ENCODE measurements at places on chromosomes 2 and 18. TPM values are rescaled to one million over a fixed set of nuclear protein-coding genes. Genes with fewer than 3 reads are reported as not detected.
A peak's percentile ranks its signal among the peaks of the same experiment; 100 is the strongest.

- H3K27ac ChIP-seq = no peak overlapping the region
- no peak overlapping the region for H3K4me3 ChIP-seq
- no peaks in the 10 kb centered on the region for H3K4me1 ChIP-seq
- no peaks in the 10 kb centered on the region for H3K36me3 ChIP-seq
- no peaks in the 10 kb centered on the region for H3K27me3 ChIP-seq
Observed at GRCh38 chr2:85698184-85698879, 4.2 kb downstream of the GNLY start.

- no peaks in the 10 kb centered on the region for H3K27me3 ChIP-seq
- H3K36me3 ChIP-seq = peaks cover 13% of the 10 kb centered on the region
- peaks cover 6% of the 10 kb centered on the region for H3K4me1 ChIP-seq
Observed at GRCh38 chr2:111143107-111143842, 22.6 kb downstream of the BCL2L11 start.

DNA sequence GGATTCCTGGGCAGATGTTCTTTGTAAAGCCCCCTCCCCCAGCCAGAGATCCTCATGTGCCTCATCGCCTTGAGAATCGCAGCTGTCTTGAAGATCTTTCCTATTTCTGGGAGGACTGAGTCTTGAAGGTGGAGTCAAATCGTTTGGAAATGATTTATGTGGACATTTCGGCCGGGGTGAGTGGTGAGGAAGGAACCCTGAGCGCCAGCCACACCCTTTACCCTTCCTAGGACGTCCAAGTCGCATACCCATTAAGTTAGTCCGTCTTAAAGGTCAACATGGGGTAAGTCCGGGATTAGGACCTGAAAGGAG lies 84.9 kb upstream of the ZCCHC2 start:
- H3K4me3 ChIP-seq = peak overlapping the region; percentile 15
- no peak for DNase-seq
- H3K36me3 ChIP-seq = no peaks in the 10 kb centered on the region
- no peaks in the 10 kb centered on the region for H3K27me3 ChIP-seq

DNA sequence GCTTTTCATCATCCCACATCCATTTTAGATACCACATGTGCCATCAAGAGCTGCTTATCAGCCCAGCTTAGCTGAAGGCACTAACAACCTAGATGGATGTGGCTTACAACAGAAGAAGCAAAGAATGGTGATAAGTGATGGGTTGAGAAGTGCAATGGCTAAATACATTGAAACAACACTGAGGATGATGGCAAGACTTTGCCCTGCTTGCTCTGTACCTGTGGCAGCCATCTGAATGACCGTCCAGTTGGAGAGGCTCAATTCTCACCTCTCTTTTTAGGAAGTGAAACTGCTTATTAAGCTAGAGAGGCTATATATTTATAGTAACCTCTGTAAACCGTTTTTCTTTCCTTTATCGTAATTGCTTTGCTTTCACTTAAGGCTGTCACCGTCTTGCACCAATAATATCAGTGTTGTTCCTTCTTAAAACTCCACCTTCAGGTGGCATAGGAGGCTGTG lies 5.7 kb downstream of the GPATCH11 start:
- H3K27ac ChIP-seq = no peak overlapping the region
- H3K4me1 ChIP-seq = peaks cover 7% of the 10 kb centered on the region
- H3K4me3 ChIP-seq = no peak overlapping the region
- H3K36me3 ChIP-seq = peaks cover 63% of the 10 kb centered on the region
- H3K27me3 ChIP-seq = no peaks in the 10 kb centered on the region
- no peak for DNase-seq

The MRPL30 gene
- 20.6 TPM for total RNA-seq

The HOXD1 gene
- not detected for total RNA-seq

GRCh38 chr2:191470306-191470705 lies 207.6 kb upstream of the NABP1 start:
- peaks cover 8% of the 10 kb centered on the region for H3K4me1 ChIP-seq
- no peaks in the 10 kb centered on the region for H3K36me3 ChIP-seq
- H3K27ac ChIP-seq = no peak overlapping the region

- DNase-seq = no peak
- no peaks in the 10 kb centered on the region for H3K36me3 ChIP-seq
- no peak overlapping the region for H3K4me3 ChIP-seq
- no peak overlapping the region for H3K27ac ChIP-seq
- no peaks in the 10 kb centered on the region for H3K27me3 ChIP-seq
- no peaks in the 10 kb centered on the region for H3K4me1 ChIP-seq
Observed at GRCh38 chr2:1618974-1619373, 125.3 kb downstream of the PXDN start.

DNA sequence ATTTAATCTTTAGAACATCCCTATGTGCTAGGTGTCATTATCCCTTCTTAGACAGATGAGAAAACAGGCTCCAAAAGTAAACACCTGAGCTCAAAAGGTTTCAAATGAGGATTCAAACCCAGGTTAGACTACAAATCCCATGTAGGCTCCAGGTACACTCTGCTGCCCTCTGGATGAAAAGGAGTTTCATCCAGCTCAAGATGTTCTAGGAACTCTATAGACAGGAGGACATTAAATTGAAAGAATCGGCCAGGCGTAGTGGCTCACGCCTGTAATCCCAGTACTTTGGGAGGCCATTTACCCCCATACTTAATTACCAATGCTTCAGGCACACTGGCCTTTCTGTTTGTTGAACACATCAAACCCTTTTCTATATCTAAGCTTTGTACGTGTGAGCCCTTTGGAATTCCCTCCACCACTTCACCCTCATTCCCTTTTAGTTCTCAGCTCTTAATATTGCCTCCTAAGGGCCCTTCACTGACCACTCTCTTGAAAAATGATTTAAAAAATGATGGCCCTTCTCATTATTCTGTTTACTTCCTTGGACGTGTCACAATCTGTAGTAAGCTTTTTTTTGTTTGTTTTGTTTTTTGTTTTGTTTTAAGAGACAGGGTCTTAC lies 10.7 kb downstream of the SLC25A12 start:
- H3K36me3 ChIP-seq = peaks cover 3% of the 10 kb centered on the region
- H3K27ac ChIP-seq = peak overlapping the region; percentile 81
- no peak for DNase-seq

The ERBB4 gene
- total RNA-seq = under 0.01 TPM

GRCh38 chr2:205685314-205686055 lies 3.2 kb downstream of the NRP2 start:
- DNase-seq = peak; percentile 91
- H3K4me1 ChIP-seq = peaks cover 68% of the 10 kb centered on the region
- H3K27me3 ChIP-seq = no peaks in the 10 kb centered on the region

The STEAP3 gene
- total RNA-seq = 5.8 TPM

The CNTNAP5 gene
- total RNA-seq = not detected

DNA sequence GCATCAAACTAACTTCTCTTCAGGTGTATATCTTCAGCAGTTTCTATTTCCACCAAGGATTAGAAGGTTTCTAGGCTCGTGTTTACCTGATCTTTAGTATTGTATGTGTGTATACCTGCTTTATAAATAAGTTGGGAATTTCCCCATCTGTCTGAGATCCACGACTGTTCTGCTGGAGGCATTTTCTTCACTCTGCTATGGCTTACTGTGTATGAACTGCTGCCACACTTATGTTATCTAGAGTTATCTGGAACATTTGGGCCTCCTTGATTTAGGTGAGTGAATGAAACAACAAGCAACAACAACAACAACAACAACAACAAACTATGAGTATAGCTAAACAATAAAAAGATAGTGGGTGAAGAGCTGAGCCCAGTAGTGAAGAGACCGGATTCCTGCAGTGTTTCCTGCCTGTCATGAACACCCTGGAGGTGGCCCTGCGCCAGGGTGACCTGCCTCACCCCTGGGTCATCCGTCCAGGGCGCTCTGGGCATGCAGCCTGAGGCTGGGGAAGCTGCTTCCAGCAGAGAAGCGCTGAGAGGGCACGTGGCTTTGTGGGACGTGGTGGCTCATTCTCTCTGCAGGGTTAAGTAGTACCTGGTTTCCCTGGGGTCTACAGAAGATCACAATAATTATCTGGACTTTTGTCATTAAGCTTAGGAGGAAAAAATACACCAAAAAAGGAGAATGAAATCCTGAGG lies 56.1 kb upstream of the GATA6 start:
- no peak overlapping the region for H3K27ac ChIP-seq
- no peaks in the 10 kb centered on the region for H3K4me1 ChIP-seq
- no peak overlapping the region for H3K4me3 ChIP-seq
- DNase-seq = no peak
- H3K36me3 ChIP-seq = no peaks in the 10 kb centered on the region

GRCh38 chr2:172962824-172963223 lies 112.8 kb upstream of the MAP3K20 start:
- peaks cover 12% of the 10 kb centered on the region for H3K4me1 ChIP-seq
- DNase-seq = no peak
- H3K27ac ChIP-seq = no peak overlapping the region
- H3K27me3 ChIP-seq = no peaks in the 10 kb centered on the region
- no peak overlapping the region for H3K4me3 ChIP-seq

GRCh38 chr2:128714851-128715312 lies 396.2 kb upstream of the HS6ST1 start:
- no peaks in the 10 kb centered on the region for H3K27me3 ChIP-seq
- no peak overlapping the region for H3K27ac ChIP-seq
- no peak overlapping the region for H3K4me3 ChIP-seq
- no peaks in the 10 kb centered on the region for H3K4me1 ChIP-seq

The SLC8A1 gene
- total RNA-seq = 157 TPM

The SCYGR4 gene
- not detected for total RNA-seq

The ACMSD gene
- total RNA-seq = not detected

GRCh38 chr2:21404137-21404536 lies 280.4 kb downstream of the TDRD15 start:
- H3K27me3 ChIP-seq = no peaks in the 10 kb centered on the region
- H3K4me3 ChIP-seq = no peak overlapping the region
- H3K36me3 ChIP-seq = no peaks in the 10 kb centered on the region
- no peak for DNase-seq

GRCh38 chr18:45384137-45384961 lies 230.9 kb upstream of the SLC14A2 start:
- DNase-seq = no peak
- no peaks in the 10 kb centered on the region for H3K36me3 ChIP-seq
- no peak overlapping the region for H3K27ac ChIP-seq
- H3K27me3 ChIP-seq = no peaks in the 10 kb centered on the region
- H3K4me1 ChIP-seq = peaks cover 2% of the 10 kb centered on the region
- H3K4me3 ChIP-seq = no peak overlapping the region

- H3K27ac ChIP-seq = no peak overlapping the region
- no peaks in the 10 kb centered on the region for H3K36me3 ChIP-seq
- H3K27me3 ChIP-seq = peaks cover 14% of the 10 kb centered on the region
- no peak for DNase-seq
Observed at GRCh38 chr18:67200665-67201064, 315.9 kb downstream of the DSEL start.

DNA sequence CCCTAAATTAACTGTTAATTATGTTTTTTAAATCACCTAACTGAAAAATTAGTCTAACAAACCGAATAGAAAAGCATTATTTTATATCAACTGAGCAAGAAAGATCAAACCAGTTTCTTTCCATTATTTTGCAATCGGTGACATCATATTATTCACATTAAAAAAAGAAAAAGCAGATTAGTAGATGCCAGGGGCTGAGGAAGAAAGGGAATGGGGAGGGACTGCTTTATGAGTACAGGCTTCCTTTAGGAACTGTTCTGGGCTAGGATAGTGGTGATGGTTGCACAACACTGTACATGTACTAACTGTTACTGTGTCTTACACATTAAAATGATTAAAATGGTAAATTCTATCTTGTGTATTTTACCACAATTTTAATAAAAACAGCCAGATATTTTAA lies 59.3 kb downstream of the COBLL1 start:
- no peaks in the 10 kb centered on the region for H3K36me3 ChIP-seq
- H3K4me3 ChIP-seq = no peak overlapping the region
- no peaks in the 10 kb centered on the region for H3K27me3 ChIP-seq
- peaks cover 61% of the 10 kb centered on the region for H3K4me1 ChIP-seq

- H3K4me3 ChIP-seq = no peak overlapping the region
- DNase-seq = no peak
- H3K27me3 ChIP-seq = no peaks in the 10 kb centered on the region
- no peaks in the 10 kb centered on the region for H3K4me1 ChIP-seq
- no peak overlapping the region for H3K27ac ChIP-seq
Observed at GRCh38 chr18:36594621-36595020, 234.2 kb downstream of the TPGS2 start.

DNA sequence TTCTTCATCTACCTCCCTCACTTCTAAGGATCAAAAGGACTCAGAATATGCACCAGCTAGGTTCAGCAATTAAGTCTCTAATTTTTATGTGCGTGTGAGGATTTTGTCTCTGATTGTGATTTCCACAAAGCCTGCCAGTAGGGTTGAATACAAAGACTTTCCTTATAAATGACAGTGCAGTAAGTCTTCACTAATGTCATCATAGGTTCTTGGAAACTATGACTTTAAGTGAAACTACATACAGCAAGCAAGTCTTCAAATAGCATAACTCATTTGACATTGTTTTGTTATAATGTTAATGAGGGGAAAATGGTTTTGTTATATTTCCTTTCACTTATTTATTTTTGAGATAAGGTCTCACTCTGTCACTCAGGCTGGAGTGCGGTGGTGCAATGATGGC lies 526.3 kb upstream of the DCC start:
- no peak for DNase-seq
- no peaks in the 10 kb centered on the region for H3K4me1 ChIP-seq
- H3K36me3 ChIP-seq = no peaks in the 10 kb centered on the region
- no peak overlapping the region for H3K27ac ChIP-seq
- no peaks in the 10 kb centered on the region for H3K27me3 ChIP-seq

The ASPRV1 gene
- 1.5 TPM for total RNA-seq

DNA sequence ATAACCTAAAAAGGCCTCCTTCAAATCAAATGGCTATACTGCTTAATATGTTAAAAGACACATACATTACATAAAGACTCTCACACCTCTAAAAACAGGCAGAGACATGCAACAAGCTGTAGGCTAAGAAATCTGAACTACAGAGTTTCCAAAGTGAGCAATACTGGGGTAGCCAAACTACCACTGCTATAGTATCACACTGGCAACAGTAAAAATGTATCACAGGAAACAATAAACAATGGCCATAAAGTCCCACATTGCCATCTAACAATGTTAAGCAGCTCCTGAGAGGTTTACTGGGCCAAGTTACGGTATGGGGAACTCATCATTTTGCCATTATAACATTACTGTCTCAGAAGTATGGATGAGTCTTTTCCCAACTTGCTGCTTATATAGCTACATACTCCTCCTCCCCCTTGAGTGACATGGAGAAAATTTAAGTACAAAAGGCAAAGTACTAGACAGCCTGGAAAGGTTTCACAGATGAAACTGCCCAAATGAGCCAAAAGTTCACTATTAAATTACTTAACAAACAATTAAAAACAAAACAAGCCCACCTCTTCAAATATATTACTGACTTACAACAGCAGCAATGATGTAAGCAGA lies 50.3 kb downstream of the SS18 start:
- H3K4me1 ChIP-seq = no peaks in the 10 kb centered on the region
- H3K27ac ChIP-seq = no peak overlapping the region
- no peak overlapping the region for H3K4me3 ChIP-seq
- DNase-seq = no peak
- no peaks in the 10 kb centered on the region for H3K36me3 ChIP-seq

The KLHL14 gene
- total RNA-seq = not detected

GRCh38 chr2:151922845-151923666 lies 94.8 kb upstream of the ARL5A start:
- H3K4me3 ChIP-seq = no peak overlapping the region
- peaks cover 16% of the 10 kb centered on the region for H3K4me1 ChIP-seq
- no peak for DNase-seq
- H3K36me3 ChIP-seq = no peaks in the 10 kb centered on the region

Data from esophagus muscularis mucosa (tissue), 4 donors.